ENCODE measurements at places on chromosomes 2 and 18.

GRCh38 chr18:23314672-23315071 is 138.4 kb upstream of the RIOK3 start:
- peaks cover 12% of the 10 kb centered on the region for H3K4me1 ChIP-seq
- DNase-seq = no peak
- no peak overlapping the region for H3K27ac ChIP-seq
- no peaks in the 10 kb centered on the region for H3K27me3 ChIP-seq

- no peak overlapping the region for H3K27ac ChIP-seq
- H3K4me1 ChIP-seq = no peaks in the 10 kb centered on the region
- H3K36me3 ChIP-seq = no peaks in the 10 kb centered on the region
- no peak overlapping the region for H3K4me3 ChIP-seq
- no peaks in the 10 kb centered on the region for H3K27me3 ChIP-seq
These were observed 227.0 kb upstream of the SMAD7 start for GRCh38 chr18:49177812-49178211.

DNA sequence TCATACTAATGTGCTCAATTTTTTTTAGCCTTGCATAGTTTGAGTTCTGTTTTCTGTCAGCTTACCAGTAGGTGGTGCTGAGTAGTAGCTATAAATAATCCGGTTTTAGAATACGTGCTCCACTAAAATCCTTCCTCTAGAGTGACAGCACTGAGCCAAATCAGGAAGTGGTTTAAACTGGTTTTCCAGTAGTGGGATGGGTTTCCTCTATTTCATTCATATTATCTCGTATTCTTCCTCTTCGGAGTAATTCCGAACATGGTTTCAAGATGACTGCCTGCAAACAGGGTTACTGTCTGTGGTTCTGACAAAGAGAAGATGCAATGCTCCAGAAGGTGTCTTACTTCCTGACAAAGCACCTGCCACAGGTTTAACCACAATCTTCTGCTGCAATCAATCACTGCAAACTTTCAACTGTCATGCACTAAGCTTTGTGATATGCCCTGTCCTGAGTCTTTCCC is 496.9 kb upstream of the VRK2 start:
- no peak for DNase-seq
- no peaks in the 10 kb centered on the region for H3K4me1 ChIP-seq
- no peak overlapping the region for H3K27ac ChIP-seq

GRCh38 chr2:230878599-230879188 is 14.0 kb downstream of the ITM2C start:
- no peaks in the 10 kb centered on the region for H3K36me3 ChIP-seq
- H3K27ac ChIP-seq = no peak overlapping the region
- no peaks in the 10 kb centered on the region for H3K27me3 ChIP-seq
- H3K4me1 ChIP-seq = peaks cover 10% of the 10 kb centered on the region
- peak; percentile 68 for DNase-seq

- no peak overlapping the region for H3K27ac ChIP-seq
- no peak overlapping the region for H3K4me3 ChIP-seq
- no peaks in the 10 kb centered on the region for H3K4me1 ChIP-seq
- DNase-seq = no peak
These were observed 169.6 kb downstream of the TCF4 start for GRCh38 chr18:55418439-55418838.

DNA sequence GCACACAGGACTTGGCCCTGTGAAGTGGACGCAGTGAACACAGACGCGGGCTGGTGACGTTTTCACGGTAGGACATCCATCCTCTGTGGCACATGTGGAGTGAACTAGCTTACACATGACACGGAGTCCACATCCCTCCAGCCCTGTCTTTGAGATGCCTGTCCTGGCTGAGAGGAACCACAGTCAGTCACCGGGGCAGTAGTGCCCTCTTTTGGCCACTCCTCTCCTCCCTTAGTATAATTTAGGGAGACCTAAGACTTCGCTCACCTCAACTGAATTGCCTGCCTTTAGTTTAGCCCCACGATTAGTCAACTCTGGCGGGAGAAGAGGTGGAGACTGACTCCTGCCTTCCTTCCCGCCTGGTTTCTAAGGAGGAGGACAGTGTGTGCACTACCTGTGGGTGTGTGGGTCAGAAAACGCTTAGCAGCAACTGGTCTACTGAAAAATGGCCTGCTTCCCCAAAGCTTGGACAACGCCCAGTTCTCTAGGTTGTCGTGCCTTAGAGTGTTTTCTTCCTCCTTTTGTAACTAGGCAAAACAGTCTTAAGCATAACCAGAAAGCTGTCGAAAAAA is 70.6 kb downstream of the MBP start:
- H3K27ac ChIP-seq = no peak overlapping the region
- H3K4me1 ChIP-seq = no peaks in the 10 kb centered on the region
- no peak overlapping the region for H3K4me3 ChIP-seq
- no peak for DNase-seq
- no peaks in the 10 kb centered on the region for H3K36me3 ChIP-seq

DNA sequence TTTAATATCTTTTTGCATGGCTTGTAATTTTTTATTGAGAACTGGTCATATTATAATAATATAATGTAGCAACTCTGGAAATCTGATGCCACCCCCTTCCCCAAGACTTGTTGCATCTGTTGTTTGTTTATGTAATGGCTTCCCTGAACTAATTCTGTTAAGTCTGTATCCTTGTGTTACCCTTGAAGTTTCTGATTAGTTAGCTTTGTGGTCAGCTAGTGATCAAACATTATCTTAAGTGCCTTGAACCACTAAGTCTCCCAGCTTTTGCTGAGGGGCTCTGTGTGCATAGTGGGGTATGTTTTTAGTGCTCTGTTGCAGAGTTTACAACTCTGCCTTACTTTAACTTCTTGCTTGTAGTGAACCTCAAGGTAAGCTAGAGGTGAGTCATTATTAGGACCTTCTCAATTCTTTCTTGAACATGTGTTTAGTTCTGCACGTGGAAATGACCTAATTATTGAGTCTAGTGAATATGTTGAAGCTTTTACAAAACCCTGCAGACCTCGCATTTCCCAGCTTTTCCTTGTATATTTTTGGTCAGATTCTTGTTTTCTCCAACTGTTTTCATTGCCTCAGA is 24.8 kb downstream of the SMCHD1 start:
- H3K4me1 ChIP-seq = no peaks in the 10 kb centered on the region
- no peak overlapping the region for H3K4me3 ChIP-seq
- no peak overlapping the region for H3K27ac ChIP-seq

DNA sequence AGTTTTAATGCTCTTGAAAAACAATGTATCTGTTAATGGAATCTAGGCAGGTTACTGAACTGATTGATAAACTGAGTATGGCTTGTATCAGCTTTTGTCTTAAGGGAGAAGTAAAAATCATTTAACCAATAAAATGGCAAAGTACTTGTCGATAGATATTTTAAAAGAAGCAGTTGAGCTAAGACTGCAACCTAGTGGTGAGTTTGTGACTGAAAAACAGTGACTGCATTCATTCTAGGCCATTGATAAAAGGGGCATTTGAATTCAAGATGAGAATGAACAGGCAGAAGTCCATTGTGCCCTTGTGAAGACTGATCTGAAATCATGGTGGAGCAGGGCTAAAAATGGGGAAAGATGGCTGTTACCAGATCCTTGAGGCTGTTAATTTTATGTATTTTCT is 59.4 kb upstream of the MSTN start:
- H3K27me3 ChIP-seq = no peaks in the 10 kb centered on the region
- peak; percentile 12 for DNase-seq
- no peaks in the 10 kb centered on the region for H3K4me1 ChIP-seq
- no peaks in the 10 kb centered on the region for H3K36me3 ChIP-seq
- H3K4me3 ChIP-seq = no peak overlapping the region

DNA sequence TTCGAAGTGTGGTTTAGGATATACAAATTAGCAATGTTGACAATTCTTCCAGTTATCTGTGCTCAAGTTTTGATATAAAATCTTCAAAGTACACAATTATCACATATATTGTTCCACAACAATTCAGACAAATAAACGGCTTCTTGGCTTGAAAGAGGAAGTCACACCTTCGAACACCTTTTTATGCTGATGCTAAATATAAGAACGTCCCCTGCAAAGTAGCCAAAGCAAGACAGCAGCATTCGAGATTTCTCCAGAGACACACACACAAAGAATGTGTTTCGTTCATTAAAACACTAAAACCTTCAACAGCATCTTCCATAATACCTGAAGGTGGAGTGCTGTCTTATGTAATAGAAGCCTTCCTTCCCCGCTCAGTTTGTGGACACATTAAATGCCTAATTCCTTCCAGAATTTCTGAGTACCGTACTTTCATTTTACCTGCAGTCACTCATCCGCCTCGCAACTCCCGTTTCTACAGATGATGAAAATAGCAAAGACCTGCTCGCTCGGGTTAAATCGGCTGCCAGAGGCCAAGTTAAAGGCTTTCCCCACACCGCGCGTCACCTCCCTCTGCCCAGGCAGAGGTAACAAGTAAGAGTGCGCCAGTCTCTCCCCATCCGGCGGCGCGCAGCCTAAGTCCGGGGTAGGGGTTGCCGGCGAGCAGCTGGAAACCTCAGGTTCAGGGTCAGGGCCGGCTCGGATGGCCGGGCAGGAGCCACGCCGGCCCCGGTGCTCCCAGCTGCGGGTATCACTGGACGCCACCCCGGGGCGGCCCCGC is 847 bp downstream of the SERPINE2 start:
- peak overlapping the region; percentile 80 for H3K4me3 ChIP-seq
- H3K4me1 ChIP-seq = peaks cover 4% of the 10 kb centered on the region
- no peaks in the 10 kb centered on the region for H3K36me3 ChIP-seq
- peak; percentile 75 for DNase-seq
- no peaks in the 10 kb centered on the region for H3K27me3 ChIP-seq

GRCh38 chr2:34806396-34806795 is 1207.3 kb upstream of the FAM98A start:
- DNase-seq = no peak
- no peaks in the 10 kb centered on the region for H3K36me3 ChIP-seq
- no peaks in the 10 kb centered on the region for H3K27me3 ChIP-seq
- no peak overlapping the region for H3K4me3 ChIP-seq
- H3K4me1 ChIP-seq = no peaks in the 10 kb centered on the region

GRCh38 chr2:153105829-153106578 is 372.6 kb downstream of the RPRM start:
- H3K27ac ChIP-seq = no peak overlapping the region
- H3K27me3 ChIP-seq = no peaks in the 10 kb centered on the region
- H3K4me3 ChIP-seq = no peak overlapping the region
- H3K4me1 ChIP-seq = no peaks in the 10 kb centered on the region
- no peak for DNase-seq
- H3K36me3 ChIP-seq = no peaks in the 10 kb centered on the region

All from kidney (tissue), 22 donors.